ENCODE measurements at places on chromosomes 5 and 9.

DNA sequence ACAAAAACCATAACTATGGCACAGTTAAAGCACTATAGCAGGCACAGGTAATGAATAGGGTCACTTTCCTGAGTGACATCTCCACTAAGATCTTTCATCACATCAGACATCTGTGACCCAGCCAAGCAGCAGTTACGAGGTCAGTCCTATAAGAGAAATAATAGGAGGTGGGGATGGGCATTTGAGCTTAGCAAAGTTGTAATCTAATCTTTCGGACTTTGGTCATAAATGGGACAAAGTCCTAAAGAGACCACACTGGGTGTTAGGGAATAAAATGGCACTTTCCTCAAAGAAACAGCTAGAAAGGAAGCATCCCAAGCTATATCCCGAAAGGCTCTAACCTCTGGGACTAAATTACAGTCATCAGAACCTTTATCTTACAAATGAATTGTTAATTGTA lies 432.2 kb downstream of the PIK3R1 start:
- no peak for DNase-seq

DNA sequence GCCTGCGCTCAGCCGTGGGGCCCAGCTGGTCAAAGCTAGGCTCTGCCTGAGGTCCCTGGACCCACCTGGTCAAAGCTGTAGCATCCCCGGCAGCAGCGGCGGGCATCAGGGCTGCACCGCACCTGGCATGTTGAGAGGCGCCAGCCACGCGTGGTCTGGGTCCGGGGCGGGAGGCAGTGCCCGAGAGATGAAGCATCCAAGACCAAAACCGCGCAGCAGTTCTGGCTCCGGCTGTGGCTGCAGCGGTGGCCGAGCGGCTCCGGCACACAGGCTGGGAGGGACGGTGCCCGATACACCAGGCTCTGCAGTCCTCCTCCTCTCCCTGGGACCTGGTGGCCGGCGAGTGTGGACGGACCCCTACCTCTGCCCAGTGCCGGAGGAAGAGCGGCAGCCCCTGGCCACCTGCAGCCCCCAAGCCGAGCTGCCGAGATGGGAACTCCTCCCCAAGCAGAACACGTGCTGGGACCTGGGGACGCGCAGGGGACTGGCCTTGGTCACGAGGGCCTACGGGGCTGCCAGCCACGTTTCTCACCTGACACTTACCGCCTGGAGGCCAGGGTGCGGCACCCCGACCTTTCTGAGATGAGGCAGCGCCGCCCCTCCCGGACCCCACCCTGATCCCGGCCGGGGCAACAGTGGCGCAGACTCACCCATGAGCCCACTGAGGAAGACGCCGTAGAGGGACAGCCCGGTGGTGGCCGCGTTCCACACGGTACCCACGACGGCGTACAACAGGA lies 33.0 kb downstream of the SLC9A3 start:
- DNase-seq = no peak

DNA sequence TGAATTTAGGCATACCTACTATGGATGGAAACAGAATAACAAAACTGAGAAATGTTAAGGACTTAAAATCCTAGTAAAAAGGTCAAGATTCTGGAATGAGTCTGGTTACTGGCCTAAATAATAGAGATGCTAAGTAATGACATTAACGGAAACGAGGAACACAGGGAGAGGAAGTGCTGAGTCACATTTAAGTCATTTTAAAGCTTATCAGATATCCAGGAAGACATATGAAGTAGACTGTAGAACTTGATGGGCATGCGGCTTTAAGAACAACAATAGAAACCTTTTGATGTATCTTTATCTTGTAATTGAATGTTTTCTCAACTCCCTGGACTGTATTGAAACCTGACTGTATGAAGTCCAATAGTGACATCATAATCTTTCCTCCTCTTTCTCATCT lies 1251.4 kb upstream of the CDH6 start:
- DNase-seq = no peak

GRCh38 chr9:18791074-18791473 lies 241.9 kb downstream of the SAXO1 start:
- DNase-seq = no peak

DNA sequence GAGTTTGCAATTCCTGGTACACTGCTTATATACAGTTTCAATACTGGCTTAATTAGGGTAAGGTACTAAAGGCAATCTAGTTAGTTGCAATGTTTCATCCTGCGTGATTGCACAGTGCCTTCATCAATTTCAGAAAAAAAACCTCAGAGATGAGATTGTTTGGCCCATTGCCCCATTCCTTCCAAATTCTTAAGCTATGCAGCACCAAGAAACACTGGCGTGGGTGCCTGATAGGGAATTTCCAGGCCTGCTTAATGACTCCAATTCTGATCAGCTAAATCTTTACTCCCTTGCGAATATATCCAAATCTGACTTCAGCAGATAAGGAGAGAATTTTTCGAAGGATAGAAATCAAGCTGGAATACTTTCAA lies 35.9 kb upstream of the GAS1 start:
- no peak for DNase-seq

DNA sequence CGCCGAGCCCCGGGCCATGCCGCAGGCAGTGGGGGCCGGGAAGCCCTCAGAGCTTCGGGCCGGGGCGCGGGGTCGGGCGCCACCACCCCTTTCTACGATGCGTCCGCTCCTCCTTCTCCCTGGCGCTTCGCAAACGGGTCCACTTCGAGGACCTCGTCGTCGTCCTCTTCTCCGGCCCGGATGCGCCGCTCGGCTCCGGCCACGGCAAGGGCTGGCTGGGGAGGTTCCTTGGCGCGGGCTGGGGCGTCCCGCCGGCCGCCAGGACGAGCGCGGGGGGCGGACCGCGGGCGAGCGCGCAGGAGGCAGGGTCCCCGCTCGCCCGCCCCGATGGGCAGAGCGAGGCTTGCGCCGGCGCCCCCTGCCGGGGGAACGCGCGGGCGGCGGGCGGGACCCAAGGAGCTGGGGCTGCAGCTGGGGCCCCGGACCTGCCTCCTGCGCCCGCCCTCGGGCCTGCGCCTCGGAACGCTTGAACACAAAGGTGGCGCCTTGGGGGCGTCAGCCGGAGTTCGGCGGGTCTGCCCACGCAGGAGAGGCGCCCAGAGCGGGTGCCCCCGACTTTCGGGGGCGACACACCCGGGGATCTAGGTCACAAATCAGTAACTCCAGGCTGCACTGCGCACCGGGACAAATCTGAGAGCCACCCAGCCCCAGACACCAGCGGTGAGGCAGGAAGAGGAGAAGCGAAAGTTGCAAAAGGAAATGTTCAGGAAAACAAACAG lies at the start of gene ROR2:
Gene ROR2 (minus strand): TSS at position 283 of the 719 bp plus-strand sequence.
- DNase-seq = peak; percentile 70

- DNase-seq = no peak
Measured at GRCh38 chr9:137639303-137640051, 20.7 kb downstream of the EHMT1 start.

- DNase-seq = no peak
Measured at GRCh38 chr9:3125602-3126405, 281.9 kb upstream of the PUM3 start.

GRCh38 chr9:20557890-20558565 lies 64.3 kb downstream of the MLLT3 start:
- DNase-seq = no peak
